Cerebellar nuclear complex (tissue), 1 donor: ENCODE measurements at places on chromosomes 6 and 20.

GRCh38 chr20:2984956-2985661 is 58.3 kb upstream of the GNRH2 start:
- DNase-seq: no peak

DNA sequence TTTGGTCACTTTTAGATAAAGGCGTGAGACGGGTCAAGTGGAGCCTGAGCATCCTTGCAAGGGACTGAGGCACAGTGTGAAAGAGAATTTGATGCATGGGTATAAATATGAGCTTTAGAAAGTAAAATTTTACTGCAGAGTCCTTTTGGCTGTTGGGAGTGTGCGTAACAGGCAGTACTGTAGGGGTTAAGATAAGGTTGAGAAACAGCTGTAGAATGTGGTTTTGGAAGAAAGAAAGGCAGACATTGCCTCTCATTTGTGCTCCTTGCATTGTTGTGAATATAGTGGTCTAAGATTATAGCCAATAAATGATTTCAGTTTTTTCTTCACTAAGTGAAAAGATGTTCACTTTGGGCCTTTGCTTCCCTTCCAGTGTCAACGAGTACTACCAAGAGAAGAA is 73.0 kb downstream of the RREB1 start:
- no peak for DNase-seq

DNA sequence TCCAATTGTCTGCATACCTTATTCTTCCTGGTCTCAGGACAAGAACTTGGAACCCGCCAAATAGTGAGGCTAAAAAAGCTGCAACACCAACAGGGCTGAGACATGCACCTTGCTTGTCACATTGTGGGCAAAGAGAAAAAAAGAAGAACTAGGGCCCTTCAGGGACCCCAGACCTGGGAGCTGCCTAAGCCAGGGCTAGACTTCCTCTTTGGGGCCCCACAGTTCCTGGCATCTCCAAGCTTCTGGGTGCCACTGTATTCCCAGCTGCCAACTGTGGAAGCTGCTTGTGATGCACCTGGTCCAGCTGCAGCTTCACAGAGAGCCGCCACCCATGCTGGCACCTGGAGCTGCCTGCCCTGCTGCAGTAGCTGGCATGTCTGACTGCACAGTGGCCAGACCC is 370.6 kb downstream of the CD83 start:
- DNase-seq: no peak

GRCh38 chr6:16292942-16293341 is 54.6 kb downstream of the GMPR start:
- no peak for DNase-seq

DNA sequence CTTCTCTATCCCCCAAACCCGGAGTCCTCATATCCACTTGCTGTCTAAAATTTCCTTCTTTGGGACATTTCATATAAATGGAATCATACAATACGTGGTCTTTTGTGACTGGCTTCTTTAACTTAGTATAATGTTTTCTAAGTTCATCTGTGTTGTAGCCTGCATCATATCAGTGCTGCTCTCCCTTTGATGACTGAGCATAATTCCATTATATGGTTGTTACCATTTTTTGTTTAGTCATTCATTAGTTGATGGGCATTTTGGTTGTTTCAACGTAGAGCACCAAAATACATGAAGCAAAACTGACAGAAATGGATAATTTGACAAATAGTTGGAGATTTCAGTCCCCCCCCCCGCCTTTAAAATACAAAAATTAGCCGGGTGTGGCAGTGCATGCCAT is 71.5 kb downstream of the ZFAND3 start:
- no peak for DNase-seq

DNA sequence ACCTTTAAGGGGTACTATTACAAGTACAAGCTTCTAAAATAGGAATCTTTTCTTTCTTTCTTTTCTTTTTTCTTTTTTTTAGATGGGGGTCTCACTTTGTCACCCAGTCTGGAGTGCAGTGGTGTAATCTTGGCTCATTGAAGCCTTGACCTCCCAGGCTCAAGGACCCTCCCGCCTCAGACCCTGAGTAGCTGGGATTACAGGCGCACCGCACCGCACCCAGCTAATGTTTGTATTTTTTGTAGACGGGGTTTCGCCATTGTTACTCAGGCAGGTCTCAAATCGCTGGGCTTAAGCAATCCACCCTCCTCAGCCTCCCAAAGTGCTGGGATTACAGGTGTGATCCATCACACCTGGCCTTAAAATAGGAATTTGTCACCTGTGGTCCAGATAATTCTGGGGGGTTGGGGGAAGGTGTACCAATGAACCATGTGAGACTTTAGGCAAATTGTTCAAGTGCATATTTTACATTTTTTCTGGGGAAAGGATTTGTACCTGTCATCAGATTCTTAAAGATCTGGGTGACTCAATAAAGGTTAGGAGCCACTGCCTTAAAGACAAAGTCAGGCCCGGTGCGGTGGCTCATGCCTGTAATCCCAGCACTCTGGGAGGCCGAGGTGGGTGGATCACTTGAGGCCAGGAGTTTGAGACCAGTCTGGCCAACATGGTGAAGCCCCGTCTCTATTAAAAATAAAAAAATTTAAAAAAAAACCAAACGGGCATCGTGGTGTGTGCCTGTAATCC is 19.7 kb upstream of the SYNJ2 start:
- no peak for DNase-seq

GRCh38 chr20:37251825-37252477 is 9.7 kb downstream of the GHRH start:
- no peak for DNase-seq

DNA sequence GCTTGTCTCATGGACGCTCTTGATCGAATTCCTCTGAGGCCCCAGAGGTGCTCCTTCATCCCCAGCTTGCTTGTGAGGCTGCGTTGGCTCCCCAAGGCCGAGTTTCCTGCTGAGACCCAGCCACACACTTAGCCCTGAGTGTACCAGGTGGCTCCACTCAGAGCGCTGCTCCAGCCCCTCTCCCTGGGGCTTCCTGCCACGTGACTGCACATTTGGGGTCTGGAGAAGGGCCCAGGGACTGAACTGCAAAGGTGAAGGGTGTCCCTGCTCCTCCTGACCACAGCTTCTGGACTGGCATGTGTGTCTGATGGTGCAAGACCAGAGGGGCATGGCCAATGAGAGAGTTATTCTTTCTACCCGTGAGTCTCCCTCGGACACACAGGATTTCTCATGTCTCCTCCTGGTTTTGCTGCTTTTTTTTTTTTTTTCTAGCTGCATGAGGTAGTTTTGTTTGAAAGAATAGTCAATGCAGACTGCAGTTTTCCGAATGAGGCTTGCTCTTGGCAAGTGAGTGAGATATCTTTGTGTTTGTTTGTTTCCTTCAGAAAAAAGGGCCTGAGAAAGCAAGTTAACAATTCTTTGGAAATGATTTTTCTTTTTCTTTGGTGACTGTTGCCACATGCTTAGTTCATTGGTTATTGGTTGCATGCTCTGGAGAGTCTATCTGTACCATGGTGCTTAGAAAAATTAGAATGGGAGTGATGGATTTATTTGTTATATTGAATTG is 3.1 kb upstream of the ZNF831 start:
- DNase-seq: no peak
